ENCODE measurements at places on chromosomes 3 and 15.

DNA sequence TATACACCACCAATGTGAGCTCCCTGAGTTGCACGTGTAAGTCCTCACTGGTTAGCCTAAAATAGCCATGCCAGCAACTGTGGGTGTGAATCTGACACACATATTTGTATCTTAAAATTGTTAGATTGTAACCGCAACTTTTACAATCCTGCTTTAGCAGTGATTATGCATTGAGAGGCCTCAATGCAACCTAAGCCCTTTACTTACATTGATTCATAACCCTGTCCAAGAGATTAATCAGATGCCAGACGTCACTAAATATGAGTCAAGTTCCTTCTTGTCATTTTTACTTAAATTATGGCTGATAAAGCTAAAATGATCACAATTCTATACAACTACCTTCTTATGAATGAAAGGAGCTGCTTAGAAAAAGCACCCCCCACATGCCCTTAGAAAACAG is 46.9 kb downstream of the IL17RD start:
- DNase-seq, result no peak

DNA sequence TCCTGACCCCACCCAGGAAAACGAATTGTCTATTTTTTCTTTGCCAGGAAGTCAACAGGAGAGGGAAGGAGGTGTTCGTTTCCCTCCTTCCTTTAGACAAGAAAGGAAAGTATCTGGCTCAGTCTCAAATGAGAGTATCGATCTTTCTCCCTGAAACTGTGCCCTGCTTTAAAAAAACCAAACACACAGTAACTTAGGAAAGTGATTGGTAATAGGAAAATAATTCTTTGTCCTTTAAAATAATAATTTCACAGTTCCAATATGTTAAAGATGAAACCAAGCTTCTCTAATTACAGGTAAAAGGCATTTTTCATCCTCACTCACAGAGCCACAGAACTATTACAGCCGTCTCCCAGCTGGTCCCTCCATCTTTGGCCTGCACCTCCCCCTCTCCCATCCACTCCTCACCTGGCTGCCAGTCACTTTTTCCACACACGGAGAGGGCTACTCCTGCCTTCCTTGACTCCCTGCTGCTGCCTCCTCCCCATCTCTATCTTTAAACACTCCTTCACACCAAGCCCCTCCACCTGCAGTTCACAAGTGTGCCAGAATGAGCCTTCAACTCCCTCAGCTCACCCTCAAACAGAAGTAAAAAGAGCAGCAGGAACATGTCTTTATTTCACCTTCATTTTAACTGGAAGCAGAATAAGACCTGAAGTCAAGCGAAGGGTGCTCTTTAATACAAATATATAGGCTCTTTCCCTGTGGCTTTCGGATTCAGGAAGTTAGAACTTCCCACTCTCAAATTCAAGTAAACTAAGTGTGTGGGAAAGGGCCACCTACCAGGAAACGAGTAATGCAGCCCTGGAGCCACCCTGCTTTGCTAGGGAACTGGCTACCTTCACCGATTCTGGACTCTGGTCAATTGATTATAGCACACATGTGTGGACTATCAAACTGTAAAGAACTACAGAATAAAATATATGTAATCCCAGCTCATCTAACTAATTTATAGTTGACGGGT is 116.4 kb downstream of the SENP2 start:
- DNase-seq, result no peak

GRCh38 chr3:45097296-45097883 is 48.8 kb downstream of the CDCP1 start:
- DNase-seq, result no peak

GRCh38 chr15:42919308-42919707 is 1.3 kb downstream of the TTBK2 start:
- DNase-seq, result no peak

- DNase-seq, result no peak
Observed at GRCh38 chr3:179765396-179765795, 112.6 kb downstream of the USP13 start.

- DNase-seq, result no peak
Observed at GRCh38 chr15:55915221-55915620, 78.2 kb downstream of the NEDD4 start.

DNA sequence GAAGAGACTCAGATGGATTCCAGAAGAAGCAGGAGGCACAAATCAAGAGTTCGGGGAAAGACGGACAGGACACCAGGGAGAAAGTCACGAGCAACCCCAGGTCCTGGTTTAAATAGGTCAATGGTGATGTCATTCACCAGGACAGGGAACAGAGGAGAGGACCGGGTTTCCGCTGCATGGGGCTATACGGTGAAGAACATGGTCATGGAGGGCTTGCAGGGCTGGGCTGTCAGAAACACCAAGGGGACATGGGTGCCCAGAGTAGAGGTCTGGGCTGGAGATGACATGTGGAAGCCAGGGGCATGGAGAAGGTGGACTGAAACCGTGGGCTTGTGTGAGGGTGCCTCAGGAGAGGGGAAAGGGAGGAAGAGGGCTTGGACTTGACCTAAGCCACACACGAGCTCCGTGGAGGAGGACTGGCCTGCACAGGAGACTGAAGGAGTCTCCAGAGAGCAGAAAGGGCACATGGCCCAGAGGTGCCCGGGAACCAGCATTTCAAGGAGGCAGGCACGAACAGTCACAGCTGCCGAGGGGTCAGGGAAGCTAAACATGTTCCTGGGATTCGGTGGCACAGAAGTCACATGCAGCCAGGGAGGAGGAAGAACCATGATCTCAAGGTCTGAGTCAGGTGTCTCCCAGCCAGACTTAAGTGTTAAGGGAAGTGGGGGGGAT is 54.2 kb upstream of the RPL32 start:
- no peak for DNase-seq

- no peak for DNase-seq
Observed at GRCh38 chr3:62312201-62312600, 61.1 kb downstream of the FEZF2 start.

- DNase-seq, result peak; percentile 66
Observed at GRCh38 chr3:52310861-52311575, 5.1 kb upstream of the DNAH1 start.

DNA sequence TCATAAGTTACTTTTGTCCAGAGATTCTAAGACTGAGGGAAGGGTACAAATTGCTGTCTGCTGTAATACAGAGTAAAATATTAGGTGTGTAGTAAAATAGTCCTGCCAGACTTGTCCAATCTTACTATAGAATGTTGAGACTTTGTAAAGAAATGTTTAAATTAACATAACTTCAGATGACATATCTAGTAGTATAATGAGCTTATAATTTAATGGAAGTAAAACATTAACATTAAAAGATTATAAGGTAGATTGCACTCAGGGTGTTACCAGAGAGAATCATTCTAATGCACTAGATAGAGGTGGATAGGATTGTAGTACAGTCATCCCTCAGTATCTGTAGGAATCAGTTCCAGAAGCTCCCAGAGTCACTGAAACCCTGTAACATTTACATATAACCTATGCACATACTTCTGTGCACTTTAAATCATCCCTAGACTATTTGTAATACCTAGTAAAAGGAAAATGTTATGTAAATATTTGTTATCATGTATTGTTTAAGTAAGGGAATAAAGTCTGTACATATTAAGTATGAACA is 130.8 kb downstream of the LMLN start:
- DNase-seq, result no peak

DNA sequence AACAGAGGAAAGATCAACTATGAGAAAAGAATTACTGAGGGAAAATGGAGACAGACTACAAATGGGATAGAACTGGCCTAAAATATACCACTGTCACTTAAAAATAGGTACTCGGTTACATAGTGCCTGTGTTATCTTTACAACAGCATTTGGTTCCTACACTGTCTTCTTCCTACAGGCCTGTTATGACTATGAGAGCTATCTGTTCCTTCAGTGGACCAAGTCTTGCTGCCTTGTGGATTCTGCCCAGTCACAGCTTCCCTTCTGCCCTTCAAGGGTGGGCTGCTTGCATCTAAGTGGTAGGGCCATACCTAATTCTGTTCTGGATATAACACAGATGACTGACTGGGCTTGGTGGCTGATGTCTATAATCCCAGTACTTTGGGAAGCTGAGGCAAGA is 13.8 kb upstream of the ARHGEF3 start:
- no peak for DNase-seq

- no peak for DNase-seq
Observed at GRCh38 chr15:88256279-88257230, at the start of gene NTRK3. TSS of gene NTRK3 (minus strand) at chr15:88256739. CDS start at chr15:88256153, 586 bp downstream.

DNA sequence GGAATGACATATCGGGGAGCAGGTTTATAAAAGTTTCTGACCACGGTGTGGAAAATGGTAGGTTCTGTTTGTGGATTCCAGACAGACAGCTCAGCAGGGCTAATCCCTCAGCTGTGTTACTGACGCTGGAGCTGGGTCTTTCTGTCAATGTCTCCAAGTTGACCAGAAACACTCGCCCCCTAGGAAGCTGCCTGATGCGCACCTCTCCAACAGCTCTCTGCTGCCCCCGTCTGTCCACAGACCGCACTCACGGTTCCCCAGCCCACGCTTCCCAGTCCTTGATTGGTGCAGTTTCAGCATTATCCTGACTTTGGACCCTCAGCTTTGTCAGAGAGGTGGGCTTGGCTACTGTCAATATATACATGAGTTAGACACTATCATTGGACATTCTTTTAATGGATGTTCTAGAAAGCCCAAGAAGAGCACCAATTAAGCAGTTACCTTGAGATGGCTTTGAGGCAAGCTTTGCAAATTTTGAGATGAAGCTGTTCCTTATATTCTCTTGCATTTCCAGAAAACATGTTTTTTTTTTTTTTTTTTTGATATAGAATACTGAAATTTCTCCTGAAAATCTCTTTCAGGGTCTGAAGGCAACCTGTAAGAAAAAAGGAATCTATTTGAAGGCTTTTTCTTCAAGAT is 98.9 kb upstream of the TBC1D5 start:
- DNase-seq, result peak; percentile 84

- no peak for DNase-seq
Observed at GRCh38 chr3:146903927-146904326, 298.8 kb upstream of the PLSCR5 start.

GRCh38 chr3:42631620-42632019 is 21.9 kb upstream of the ZBTB47 start:
- DNase-seq, result no peak

- DNase-seq, result no peak
Observed at GRCh38 chr3:154040283-154040682, 80.9 kb upstream of the ARHGEF26 start.

DNA sequence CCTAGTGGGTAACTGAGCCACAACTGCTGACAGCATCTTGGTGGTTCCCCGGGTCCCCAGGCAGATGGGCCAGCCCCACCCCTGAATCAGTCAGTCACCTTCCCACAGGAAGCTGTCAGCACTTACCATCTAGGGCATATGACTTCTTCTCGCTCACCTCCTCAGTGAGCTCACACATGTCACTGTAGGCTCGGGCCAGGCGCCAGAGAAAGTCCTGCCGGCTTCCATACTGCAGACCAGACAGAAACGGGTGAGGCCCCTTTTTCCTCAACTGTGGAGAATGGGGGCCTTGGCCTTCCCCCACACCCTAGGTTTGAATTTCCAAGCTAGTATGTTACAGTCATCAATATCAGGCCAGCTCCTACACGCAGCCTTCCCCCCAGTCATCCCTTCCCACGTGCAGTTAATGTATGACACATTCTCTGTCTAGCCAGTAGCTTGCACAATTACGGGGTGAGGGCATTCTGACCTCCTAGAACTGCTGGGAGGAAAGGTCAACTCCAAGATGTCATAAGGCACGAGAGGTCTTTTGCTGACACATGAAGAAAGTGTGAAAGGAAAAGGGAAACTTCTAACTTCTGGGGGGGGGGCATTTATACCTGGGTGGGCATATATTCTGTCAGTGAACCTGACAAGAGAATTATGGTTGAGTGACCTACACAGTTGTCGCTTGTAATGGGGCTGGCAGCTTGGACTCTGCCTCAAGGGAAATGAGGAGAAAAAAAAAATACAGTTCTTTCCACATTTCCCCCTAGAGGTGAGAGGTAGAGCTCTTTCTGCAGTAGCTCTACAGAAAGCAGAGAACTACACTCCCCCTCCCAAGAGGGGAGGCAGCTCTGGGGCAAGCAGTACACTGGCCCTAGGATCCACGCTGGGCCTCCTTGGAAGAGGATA is 10.9 kb downstream of the RMDN3 start:
- DNase-seq, result peak; percentile 66

- DNase-seq, result peak; percentile 18
Observed at GRCh38 chr15:70196372-70197316, 98.9 kb upstream of the TLE3 start.

DNA sequence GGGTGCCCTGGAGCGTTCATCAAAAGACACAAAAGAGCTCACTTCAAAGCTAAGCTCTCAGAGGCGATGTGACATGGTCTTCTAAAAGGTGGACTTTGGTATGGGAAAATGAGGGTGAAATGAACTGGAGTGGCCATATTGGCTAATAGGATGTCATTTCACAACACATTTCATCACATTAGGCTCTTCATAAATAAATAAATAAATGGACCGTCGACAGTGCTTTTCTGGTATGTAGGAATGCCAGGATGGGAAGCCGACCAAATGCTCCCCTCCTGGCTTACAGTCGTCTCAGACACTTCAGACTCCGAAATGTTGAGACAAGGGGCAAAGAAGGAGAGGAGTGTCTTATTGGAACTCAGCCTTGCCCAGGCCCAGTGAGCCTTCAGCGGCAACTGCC is 383.0 kb downstream of the NTRK3 start:
- no peak for DNase-seq

GRCh38 chr3:37652851-37653250 is 208.8 kb upstream of the CTDSPL start:
- no peak for DNase-seq

DNA sequence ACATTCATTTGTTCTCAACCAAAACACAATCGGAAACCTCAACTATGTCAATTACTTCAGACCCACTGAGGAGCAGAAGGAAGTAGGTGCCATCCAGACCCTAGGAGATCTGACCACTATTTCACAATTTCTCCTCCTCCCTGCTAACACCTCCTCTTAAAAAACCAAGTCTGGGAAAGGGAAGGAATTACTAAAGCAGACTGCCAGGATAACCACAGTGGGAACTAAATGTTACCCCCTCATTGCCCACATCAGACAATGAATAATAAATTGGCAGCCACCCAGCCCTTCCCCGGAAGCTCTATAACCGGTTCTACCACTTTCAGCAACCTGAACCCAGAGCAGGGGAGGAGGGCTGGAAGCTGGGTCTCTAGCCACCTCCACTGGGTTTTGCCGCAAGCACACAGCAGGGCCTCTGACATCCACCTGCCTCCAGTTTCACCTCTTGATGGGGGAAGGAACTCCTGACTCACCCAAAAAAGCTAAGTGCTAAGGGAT is 17.6 kb downstream of the C15orf62 start:
- peak; percentile 69 for DNase-seq

DNA sequence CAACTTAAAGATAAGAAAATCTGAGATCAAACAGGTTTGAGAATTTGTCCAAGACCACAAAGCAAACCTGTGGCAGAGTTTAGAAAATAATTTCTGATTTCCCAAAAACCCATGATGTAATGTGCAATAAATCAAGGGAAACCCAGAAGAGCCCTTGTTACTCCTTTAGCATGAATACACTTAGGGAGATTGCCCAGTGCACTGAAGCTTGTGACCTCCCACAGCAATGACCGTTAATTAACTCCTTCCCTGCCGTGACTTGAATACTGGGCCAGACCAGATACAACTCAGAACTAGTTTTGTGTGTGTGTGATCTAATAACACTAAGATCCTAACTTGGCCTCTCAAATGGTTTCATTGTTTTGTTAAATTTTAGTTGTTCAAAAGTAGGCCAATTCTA is 2.5 kb downstream of the PRKAR2A start:
- DNase-seq, result no peak

GRCh38 chr3:181694805-181695660 is 16.7 kb upstream of the SOX2 start:
- no peak for DNase-seq

- no peak for DNase-seq
Observed at GRCh38 chr3:170323331-170323730, 34.2 kb upstream of the SKIL start.

Measured in activated naive CD8-positive, alpha-beta T cell treated with anti-CD3 and anti-CD28 coated beads, Interleukin-2, amount 50 U/mL, for 24 hours (primary cell).